ENCODE measurements at places on chromosomes 7 and 10.

- peak; percentile 10 for DNase-seq
Observed at GRCh38 chr10:67697724-67698131, 1.7 kb upstream of the CTNNA3 start.

DNA sequence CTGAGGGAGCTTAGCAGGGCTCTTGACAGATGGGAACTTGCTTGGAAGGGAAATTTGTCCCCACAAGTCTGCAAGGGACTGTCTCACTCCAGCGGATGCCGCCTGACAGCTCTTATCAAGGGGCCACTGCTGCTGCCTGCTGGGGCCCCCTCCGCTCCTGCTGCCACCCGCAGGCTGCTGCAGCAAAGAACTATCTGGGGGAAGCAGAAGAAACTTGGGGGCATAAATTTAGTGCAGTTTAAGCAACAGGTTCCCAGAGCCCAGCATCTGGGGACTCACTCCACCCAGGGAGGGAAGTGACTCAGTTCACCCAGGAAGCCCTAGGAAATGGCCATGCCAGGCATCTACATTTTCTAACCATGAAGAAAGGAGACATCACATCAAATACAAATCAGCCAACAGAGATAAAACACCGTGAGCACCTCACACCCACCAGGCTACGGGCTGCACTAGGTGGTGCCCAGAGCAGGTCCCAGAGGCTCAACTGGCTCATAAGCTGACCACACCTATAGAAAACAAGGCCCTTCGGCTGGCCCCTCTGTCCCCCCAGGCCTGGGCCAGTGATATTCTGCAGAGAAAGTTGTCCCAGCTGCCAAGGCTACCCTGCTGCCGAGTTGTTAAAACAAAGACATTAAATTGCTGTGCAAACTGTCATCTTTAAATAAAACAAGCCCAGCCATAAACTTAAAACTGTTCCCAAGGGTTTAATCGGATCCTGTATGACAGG lies 3.7 kb downstream of the RGS10 start:
- DNase-seq: peak; percentile 16

- DNase-seq: no peak
Observed at GRCh38 chr10:96665306-96665705, 55.0 kb downstream of the PIK3AP1 start.

DNA sequence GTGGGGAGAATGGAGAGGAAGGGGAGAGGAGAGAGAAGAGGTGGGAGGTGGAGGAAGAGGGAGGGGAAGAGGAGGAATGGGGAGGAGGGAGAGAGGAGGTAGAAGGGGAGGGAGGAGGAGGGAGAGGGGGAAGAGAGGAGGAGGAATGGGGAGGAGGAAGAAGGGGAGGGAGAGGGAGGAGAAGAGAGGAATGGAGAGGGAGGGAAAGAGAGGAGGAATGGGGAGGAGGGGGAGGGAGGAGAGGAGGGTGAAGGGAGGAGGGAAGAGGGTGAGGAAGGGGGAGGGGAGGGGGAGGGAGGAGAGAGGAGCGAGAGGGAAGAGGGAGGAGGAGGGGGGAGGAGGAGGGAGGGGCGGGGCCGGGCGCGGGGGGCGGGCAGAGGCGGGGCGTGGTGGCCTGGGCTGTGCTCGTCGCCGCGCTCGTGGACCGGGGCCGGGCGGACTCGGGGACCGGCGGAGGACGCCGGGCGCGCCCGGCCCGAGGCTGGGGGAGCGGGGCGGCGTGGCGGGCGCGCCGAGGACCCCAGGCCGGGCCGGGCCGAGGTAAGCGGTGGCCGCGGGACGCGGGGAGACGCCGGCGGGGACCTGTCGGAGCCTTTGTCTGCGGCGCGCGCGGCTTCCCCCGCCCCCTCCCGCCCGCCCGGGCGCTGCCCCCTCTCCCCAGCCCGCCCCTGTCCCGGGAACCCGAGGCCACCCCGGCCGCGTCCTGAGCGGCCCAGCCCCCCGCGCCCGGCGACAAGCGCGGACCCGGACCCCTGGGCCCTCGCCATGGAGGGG lies at the start of gene SLC29A4:
Gene SLC29A4 (plus strand): TSS at position 401 of the 774 bp plus-strand sequence. CDS start 4,874 bp downstream, outside the sequence.
- peak; percentile 27 for DNase-seq

DNA sequence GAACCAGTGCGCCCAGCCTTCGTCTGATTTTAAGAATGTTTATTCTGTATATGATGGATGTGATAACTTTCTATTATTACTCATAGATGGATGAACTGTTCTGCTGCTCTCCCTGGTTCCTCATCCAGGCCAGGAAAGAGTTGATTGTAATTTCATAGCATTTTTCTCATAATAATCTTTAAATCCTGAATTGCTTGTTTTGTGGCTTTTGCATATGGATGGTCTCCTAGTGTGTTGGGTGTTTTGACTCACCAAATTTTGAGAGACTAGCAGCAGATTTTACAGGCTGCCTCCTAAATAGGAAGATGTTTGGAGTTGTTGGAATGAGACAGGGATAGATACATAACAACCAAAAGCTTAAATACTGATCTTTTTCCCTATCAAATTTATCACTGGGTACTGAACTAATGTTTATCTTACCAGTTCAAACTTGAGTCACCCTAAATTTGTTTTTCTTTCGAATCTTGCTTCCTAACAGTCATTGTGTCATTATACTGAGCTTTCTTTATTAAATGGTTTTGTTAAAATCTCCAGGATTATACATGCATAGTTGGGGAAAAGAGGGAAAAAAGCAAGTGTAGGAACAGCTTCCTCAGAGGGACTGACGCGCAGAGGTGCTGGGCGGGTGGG lies 106.0 kb upstream of the GATA3 start:
- DNase-seq: no peak

GRCh38 chr7:120716307-120716706 lies 141.6 kb downstream of the TSPAN12 start:
- DNase-seq: no peak

- no peak for DNase-seq
Observed at GRCh38 chr10:98251399-98251798, 16.6 kb downstream of the LOXL4 start.

DNA sequence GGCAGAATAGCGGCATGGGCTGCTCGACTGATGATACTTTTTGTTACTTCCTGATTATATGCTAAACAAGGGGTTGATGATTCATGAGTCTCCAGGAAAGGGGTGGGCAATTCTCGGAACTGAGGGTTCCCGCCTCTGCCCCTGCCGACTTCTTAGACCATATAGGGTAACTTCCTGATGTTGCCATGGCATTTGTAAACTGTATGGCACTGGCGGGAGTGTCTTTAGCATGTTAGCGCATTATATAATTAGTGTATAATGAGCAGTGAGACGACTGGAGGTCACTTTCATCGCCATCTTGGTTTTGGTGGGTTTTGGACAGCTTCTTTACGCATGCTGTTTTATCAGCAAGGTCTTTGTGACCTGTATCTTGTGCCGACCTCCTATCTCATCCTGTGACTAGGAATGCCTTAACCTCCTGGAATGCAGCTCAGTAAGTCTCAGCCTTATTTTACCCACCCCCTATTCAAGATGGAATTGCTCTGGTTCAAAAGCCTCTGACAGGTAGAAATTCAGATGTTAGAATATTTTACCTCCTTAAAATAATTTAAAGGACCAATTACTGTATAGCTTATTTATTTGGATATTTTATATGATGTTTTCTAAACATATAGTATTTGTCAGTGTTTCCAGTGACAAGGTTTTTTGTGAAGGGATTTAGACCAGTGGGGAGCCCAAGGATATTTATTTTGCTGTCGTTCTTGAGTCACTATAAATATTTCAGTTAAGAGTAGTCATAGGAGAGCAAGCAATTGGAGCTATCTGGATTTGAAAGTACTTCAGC lies 90.1 kb upstream of the PIK3CG start:
- DNase-seq: no peak

- DNase-seq: no peak
Observed at GRCh38 chr10:102859911-102860310, 5.9 kb downstream of the BORCS7 start.

DNA sequence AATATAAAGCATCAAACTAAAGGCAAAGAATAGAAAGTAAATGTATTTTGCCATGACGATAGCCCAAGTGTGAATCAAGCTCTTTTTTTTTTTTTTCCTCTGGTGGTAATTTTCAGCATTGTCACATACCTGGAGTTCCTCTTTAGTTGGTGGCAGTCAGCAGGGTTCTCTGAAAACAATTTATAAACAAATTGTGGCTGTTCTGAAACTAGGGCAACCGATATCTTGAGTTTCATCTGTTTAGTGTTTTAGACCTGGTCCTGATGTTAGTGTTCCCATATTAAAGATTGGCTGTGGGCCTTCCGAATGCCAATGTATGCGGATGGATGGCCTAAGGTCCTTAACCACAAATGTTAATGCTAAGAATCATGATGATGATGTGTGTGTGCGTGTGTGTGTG lies 713.1 kb downstream of the GATA3 start:
- no peak for DNase-seq

DNA sequence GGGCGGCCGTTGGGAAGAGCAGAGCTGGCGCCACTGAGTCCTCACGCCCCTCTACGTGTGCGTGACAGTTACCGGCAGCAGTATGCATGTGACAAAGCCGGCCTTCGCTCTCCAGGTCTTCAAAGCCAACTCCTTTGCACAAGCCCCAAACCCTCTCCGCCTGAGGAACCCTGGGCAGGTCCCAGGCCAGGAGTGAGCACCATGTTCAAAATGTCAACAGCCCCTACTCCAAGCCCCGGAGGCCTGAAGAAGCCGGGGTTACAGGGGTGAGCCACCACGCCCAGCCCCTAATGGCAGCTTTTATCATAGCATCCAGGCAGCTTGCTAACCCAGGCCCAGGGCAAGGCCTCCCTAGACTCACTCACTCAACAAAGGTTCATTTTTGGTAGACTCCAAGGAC lies 70.8 kb downstream of the OAT start:
- DNase-seq: no peak

DNA sequence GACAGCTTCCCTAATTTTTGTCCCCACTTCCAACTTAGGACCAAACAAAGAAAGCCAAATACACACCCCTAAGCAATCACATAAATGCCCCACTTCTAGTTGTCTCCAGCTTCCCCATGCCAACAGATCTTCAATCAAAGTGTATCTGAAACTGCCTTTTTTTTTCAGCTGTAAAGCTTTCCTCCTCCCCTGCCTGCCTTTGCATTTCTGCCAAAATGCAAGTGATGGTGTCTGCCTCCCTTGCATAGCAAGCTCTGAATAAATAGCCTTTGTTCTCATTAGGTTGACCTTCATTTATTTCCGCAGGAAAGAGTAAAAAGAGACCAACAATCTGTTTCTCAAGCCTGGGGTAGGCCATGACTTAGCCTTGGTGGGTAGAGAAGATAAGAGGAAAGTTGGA lies 459.4 kb downstream of the GPAM start:
- no peak for DNase-seq

GRCh38 chr10:24533981-24534380 lies 189.7 kb downstream of the ARHGAP21 start:
- DNase-seq: no peak

DNA sequence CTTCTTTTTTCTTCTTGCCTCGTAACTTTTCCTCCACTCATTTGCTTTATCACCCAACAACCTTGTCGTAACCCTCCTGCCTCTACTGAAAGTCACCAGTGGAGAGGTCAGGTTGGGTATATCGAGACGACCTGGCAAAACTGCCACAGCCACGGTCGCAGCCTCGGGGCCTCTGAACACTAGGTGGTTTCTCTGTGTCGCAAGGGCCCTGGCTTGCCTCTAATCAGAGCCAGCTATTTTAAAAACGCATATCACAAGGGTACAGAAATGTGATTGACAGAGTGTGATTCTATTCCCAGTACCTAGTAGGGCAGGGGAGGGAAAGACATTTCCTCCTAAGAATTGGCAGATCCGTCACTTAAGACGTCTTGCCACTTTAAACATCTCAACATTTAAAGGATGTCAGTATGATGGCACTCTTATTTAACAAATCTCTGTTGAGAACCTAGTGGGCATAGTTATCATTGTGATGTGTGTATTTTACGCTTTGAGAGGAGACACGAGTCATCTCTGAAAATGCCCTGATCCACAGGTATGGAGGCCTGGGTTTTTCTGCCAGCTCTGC lies 197.5 kb downstream of the ARHGAP21 start:
- no peak for DNase-seq
